ENCODE measurements at places on chromosomes 3 and 15. TPM values are rescaled to one million over a fixed set of nuclear protein-coding genes. Genes with fewer than 3 reads are reported as not detected.

Gene QTRT2
- total RNA-seq, result 29.0 TPM

Gene GDPGP1
- 8.3 TPM for total RNA-seq

Gene RARB
- 76.9 TPM for total RNA-seq

Gene RBMS3
- total RNA-seq, result 62.8 TPM

Gene ANKRD63
- total RNA-seq, result 0.58 TPM

Gene TNIK
- total RNA-seq, result 14.9 TPM

Gene PPP1R14D
- not detected for total RNA-seq

Gene ZNF860
- 2.2 TPM for total RNA-seq

Gene TUSC7
- total RNA-seq, result not detected

Gene ADAMTS9
- 151 TPM for total RNA-seq

Gene SLC38A3
- 2.9 TPM for total RNA-seq

Gene ZPLD1
- 0.12 TPM for total RNA-seq

Gene GADL1
- 6.2 TPM for total RNA-seq

Gene GPR62
- 0.06 TPM for total RNA-seq

Gene POLG
- 75.6 TPM for total RNA-seq

Gene IGSF10
- total RNA-seq, result 2.5 TPM

Gene GP5
- total RNA-seq, result 1.6 TPM

Gene ARL6IP5
- total RNA-seq, result 44.0 TPM

Gene SH3GL3
- total RNA-seq, result 4.3 TPM

Gene FGF7
- total RNA-seq, result 18.9 TPM

Gene CALML4
- total RNA-seq, result 15.3 TPM

Gene TNFSF10
- 50.2 TPM for total RNA-seq

Gene FGD5
- total RNA-seq, result 35.8 TPM

Gene RASGRP1
- 12.7 TPM for total RNA-seq

Gene STXBP5L
- 0.12 TPM for total RNA-seq

Gene APEH
- total RNA-seq, result 104 TPM

Gene HAPLN3
- 6.3 TPM for total RNA-seq

Gene GOLGA6L10
- total RNA-seq, result 7.0 TPM

Gene APOD
- 9.4 TPM for total RNA-seq

Gene KLF15
- 15.6 TPM for total RNA-seq

Gene SKOR1
- total RNA-seq, result 0.29 TPM

Gene RHOV
- 3.3 TPM for total RNA-seq

Gene CLDN1
- total RNA-seq, result 36.4 TPM

Gene FBN1
- 189 TPM for total RNA-seq

Gene OSTN
- total RNA-seq, result 8.3 TPM

Gene HCN4
- total RNA-seq, result 0.47 TPM

Gene IRAK2
- total RNA-seq, result 2.7 TPM

Gene MAP6D1
- total RNA-seq, result 4.0 TPM

Gene GALNT15
- 9.9 TPM for total RNA-seq

Gene CLRN1
- not detected for total RNA-seq

Gene SLC22A14
- total RNA-seq, result 1.7 TPM

All from metanephros (tissue), 2 donors.